KBM-7 (cell line): ENCODE measurements at places on chromosomes 3 and 15.

DNA sequence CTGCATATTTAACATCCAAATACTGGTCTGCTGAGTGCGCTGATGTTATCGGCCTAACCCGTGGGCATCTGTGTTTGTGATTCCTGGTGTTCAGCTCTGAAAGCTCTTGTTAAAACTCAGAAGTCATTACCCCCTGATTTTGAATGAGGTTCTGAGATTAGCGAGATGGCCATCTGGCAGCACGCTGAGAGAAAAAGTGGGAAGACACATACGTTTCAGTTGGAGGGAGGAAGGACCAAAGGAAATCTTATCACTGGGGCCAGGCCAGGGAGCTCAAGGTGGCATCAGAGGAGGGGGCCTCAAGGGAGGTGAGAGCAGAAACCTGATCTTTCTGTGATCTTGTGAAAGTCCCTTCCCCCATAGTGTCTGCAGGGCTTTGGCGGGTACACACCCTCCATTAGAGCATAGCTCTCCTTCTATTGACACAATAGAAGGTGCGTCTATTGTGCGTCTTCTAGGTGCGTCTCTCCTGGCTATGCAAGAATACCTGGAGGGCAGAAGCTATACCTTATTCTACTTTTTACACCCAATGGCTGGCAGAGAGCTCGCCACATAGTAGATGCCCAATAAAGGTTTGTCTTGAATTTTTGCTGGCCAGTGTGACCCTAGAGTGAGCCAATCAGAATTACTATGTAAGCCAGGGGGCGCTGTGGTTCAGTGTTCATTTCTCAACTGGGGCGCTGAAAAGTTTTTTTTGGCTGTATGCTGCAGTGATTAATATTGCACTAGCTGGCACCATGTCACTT, 182.4 kb downstream of the SHQ1 start:
- peak; percentile 66 for DNase-seq

- DNase-seq: no peak
Measured at GRCh38 chr15:68930268-68931022, at the start of gene SPESP1. TSS of gene SPESP1 (plus strand) at chr15:68930525. CDS start at chr15:68930654, 129 bp downstream.

- no peak for DNase-seq
Measured at GRCh38 chr15:83794209-83794608, 140.3 kb downstream of the ADAMTSL3 start.

DNA sequence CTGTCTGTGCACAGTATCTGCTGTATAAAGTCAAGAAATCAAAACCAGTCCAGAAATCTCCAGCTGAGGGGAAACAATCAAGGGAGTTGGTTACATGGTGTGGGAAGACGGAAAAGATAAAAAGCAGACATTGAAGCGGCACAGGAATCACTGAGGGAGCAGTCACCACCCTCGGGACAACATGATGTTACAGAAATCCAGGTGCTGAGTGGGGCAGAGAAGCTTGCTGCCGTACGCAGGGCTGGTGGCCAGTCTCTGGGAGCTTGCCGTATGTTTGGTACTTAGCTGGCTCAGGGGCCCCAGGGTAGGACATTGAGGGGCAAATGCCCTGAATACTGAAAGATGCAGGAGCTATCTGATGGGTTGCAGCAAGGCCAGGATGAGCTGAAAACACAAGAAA, 237.9 kb downstream of the EDEM1 start:
- no peak for DNase-seq

DNA sequence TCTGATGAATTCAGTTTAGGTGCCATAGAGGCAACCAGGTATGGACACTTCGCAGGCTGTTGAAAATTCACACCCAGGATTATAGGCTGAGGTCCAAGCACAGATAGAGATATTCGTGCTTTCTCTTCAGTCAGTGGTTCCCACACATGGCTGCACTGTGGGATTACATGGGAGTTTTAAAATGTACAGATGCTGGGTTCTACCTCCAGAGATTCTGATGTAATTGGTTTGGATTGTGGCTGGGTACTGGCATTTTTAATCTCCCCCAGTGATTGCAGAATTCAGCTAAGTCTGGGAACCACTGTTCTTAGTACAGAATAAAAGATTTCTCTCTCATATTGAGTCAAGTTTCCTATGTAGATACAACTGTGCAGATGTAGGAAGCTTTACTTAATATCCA, 91.6 kb downstream of the FOXB1 start:
- DNase-seq: no peak

- DNase-seq: no peak
Measured at GRCh38 chr3:101279765-101280385, 40.5 kb downstream of the IMPG2 start.

GRCh38 chr3:29454161-29454611, 173.3 kb downstream of the RBMS3 start:
- DNase-seq: no peak

DNA sequence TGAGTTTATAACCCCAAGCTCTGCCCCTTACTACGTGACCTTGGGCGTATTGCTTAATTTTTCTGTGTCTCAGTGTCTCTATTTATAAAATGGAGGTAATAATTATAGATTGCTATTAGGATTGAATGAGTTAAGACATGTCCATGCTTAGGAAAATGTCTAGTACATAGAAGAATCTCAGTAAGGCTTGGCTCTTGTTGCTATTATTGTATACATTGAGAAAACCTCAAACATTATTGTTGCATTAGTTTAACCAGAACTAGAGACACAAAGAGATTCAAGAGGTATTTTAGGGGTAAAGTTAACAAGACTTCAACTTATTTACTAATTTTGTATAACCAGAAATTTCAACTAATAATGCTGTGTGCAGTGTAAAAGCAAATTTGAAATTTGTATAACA, 66.7 kb downstream of the MEF2A start:
- DNase-seq: no peak

GRCh38 chr15:93816815-93817214, 414.5 kb upstream of the MCTP2 start:
- no peak for DNase-seq

- DNase-seq: peak; percentile 5
Measured at GRCh38 chr3:81218023-81218422, 543.4 kb downstream of the GBE1 start.

GRCh38 chr3:51955893-51956770, 951 bp downstream of the GPR62 start:
- no peak for DNase-seq

DNA sequence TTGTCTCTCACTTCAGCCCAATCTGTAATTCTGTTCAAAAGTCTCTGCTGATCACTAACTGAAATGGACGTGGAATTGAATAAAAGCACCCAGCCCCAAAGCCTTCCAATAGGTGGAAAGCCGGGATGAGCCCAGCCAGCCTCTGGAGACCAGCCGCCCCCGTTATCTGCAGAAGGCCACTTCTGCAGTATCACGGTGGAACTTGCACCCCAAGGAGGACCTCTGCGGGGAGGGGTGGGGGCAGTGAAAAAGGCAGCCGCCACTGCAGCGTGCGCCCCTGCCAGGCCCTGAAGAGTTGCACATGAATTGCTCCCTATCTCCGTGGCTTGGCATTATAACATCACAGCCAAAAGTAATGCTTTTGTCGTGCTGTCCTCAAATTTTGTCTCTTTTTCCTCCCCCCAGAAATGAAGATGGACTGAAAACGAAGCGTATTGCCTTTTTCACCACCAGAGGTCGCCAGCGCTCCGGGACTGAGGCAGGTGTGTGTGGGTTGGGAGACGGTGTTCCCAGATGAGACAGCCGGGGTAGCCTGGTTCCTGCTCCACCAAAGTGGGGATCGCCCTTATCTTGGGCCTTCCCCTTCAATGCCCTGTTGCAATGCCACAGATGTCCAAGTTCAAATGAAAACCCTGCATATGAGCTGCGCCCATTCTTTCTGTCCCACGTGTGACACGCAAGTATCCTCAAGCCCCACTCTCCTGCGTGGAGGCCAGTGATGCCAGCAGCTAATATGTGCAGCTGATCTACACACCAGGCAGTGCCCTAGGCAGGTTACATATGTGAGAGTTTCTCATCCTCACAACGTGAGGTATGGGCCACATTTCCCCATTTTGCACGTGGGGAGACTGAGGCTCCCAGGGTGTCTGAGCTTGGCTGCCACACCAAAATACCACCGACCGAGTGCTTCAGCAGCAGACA, 96.0 kb downstream of the LRRK1 start:
- peak; percentile 70 for DNase-seq

GRCh38 chr15:67547836-67548235, 5.3 kb downstream of the MAP2K5 start:
- no peak for DNase-seq

- DNase-seq: no peak
Measured at GRCh38 chr3:99965077-99965476, 147.4 kb downstream of the CMSS1 start.

- DNase-seq: no peak
Measured at GRCh38 chr3:110133971-110134370, 796.6 kb upstream of the DPPA4 start.

DNA sequence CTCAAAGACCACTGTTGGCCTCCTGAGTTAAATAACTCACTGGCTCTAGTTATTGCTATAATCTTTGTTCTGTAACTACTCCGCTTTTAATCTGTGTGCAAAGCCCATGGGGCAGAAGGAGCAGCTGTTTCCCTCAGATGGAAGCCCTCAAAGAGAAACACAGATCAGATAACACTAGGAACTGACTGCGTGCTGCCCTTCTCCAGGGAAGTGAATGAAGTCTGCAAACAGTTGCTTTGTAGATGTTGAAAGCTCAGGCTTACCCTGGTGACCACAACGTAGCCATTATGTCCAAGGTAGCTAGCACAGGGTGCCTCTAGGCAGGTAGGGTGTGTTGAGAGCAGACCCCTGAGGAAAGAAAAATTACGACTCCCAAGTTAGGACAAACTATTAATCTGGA, 152.3 kb upstream of the STAC start:
- DNase-seq: no peak

GRCh38 chr3:123884203-123884831, at the start of gene MYLK:
TSS of gene MYLK (minus strand) at chr3:123884332. CDS start at chr3:123793841, 90,491 bp downstream.
- peak; percentile 92 for DNase-seq

DNA sequence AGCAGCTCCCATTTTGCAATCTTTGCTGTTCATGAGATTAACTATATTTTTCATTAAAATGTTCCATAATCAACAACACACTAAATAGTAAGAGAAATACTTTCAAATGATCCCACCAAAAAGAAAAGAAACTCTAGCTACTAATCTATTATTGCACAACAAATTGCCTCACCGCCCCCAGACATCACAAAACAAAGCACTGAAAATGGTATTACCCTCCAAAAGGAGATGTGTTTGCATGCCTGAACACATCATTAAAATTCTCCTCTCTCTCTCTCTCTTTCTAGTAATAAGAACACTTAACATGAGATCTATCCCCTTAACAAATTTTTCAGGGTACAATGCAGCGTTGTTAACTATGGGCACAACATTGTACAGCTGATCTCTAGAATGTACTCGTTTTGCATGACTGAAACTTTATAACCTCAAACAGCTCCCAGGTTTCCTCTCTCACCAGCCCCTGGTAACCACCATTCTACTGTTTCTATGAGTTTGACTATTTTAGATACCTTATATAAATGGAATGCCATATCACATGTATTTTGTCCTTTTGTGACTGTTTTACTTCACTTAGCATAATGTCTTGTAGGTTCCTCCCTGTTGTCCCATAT, 33.1 kb downstream of the WNT5A start:
- DNase-seq: no peak

- DNase-seq: no peak
Measured at GRCh38 chr3:129360171-129360611, 68.2 kb downstream of the EFCAB12 start.

DNA sequence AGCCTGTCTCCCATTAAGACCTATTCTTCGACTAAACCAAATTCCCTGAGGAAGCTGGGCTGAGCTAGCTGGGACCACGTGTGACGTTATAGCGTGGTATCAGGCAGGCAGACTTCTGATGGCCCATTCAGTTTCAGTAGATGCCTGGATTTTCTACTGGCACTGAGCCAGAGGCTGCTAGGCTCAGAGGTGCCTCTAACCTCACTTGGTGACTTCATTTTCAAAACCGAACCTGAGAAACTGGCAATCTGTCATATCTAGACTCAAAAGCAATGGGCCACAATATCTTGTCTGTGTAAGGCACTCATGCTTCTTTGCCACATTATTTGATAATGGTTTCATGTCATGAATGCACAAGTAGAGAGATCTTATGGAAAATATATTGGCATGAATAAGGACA, 352.1 kb upstream of the AZI2 start:
- no peak for DNase-seq

GRCh38 chr3:30502051-30502741, 104.2 kb upstream of the TGFBR2 start:
- DNase-seq: no peak

- no peak for DNase-seq
Measured at GRCh38 chr15:98003518-98003917, 43.0 kb downstream of the ARRDC4 start.

DNA sequence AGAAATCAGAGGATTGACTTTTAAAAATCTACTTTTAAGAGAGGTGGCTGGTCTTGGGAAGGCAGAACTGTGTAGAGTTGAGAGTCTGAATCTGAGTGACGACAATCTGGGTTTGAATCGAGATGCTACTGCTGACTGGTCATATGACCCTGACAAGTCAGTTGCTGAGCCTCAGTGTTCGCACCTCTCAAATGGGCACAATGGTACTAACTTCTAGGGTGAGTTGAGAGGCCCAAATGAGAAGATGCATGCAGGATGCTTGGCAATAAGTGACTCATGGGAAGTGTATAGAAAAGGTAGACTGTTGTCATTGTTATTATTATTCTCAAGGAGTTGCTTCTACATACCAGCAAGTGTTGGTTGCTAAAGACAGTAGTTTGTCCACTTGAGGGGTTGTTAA, 10.3 kb downstream of the CACNA2D3 start:
- DNase-seq: no peak

GRCh38 chr3:78519281-78519680, 1248.5 kb downstream of the ROBO1 start:
- DNase-seq: no peak

DNA sequence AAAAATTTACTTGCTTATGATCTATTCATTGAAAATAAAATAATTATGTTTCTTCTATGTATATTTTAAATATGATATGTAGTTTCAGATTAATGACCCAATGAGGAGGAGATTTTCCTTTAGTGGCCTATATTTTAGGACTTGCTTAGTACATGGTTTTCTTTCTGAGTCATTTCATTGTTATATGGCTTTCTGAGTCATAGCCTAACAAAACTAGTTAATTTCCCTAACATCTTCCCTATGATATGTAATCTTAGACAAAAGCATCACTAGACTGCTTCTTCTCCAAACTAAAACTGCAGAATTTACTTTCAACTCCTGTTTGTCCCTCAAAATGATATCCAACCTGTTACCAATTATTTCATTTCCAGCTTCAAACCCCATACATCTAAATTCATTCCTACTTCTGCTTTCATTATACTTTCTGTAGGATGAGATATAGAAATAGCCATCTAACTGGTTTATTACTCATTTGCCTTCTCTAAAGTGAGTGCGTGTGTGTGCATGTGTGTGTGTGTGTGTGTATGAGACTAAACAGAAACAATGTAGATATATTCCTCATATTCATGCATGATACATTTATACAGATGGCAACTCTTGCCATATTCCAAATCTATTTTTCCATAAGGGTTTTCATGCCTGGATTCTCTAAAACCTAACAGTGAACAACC, 915.0 kb upstream of the GBE1 start:
- no peak for DNase-seq

DNA sequence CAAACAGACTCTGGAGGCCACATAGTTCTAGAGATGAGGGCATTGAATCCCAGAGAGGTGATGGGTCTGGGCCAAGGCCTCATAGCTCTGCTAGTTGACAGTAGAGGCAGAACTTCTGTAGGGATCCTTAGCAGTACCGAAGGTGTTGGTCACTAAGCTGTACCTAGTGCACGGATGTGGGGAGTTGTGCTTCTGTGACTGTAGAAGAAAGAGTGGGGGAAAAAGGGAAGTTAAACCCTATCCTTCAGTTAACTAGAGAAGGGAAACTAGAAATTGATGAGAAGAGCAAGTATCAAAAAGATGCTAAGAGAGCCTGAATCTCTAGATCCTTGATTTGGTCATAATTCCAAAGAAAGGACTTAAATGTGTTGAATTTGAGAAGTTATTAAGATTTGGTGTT, 186.7 kb downstream of the NFKBIZ start:
- peak; percentile 32 for DNase-seq
